ENCODE measurements at places on chromosomes 3 and 15.

- DNase-seq: no peak
These were observed 203.7 kb upstream of the UMPS start for GRCh38 chr3:124526601-124527000.

DNA sequence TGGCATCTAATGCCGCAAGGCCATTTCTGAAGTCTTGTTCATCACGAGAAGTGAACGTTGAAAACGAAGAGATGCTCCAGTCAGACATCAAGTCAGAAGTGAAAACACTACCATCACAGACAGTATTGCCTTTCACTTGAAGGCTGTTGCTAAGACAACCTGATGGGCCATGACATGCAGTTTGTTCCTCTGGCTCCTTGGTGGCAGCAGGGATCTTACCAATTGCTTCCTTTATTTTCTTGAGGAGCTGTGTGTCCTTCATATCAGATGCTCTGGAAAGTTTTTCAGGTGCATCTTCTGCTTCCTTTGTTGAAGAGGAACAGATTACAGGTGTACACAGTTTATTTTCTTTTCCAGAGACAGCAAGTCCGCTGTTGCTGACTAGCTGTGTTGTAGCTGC lies 30.7 kb upstream of the MYLK start:
- no peak for DNase-seq

GRCh38 chr15:92453607-92454006 lies 59.9 kb downstream of the ST8SIA2 start:
- no peak for DNase-seq

- no peak for DNase-seq
These were observed 36.2 kb downstream of the SLC6A11 start for GRCh38 chr3:10852066-10852808.

- DNase-seq: no peak
These were observed 83.1 kb upstream of the VEPH1 start for GRCh38 chr3:157586293-157586692.

DNA sequence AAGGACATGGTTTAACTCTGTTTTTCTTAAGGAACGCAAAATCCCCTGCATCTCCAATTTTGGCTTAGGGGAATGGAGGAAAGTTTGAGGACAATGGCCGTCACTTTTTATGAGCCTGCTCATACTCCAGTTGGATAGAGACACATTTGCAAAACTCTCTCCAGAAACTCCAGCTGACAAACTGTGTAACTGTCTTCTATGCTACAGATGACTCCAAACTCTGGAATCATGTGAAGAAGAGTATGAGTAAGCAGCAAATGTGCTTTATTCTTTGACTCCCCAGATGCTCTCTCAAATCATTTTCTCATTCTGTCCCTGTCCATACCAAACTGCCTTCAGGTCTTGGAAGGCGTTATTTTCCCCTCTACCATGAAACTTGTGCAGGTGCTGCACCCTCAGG lies 226.5 kb upstream of the GPR149 start:
- DNase-seq: no peak

DNA sequence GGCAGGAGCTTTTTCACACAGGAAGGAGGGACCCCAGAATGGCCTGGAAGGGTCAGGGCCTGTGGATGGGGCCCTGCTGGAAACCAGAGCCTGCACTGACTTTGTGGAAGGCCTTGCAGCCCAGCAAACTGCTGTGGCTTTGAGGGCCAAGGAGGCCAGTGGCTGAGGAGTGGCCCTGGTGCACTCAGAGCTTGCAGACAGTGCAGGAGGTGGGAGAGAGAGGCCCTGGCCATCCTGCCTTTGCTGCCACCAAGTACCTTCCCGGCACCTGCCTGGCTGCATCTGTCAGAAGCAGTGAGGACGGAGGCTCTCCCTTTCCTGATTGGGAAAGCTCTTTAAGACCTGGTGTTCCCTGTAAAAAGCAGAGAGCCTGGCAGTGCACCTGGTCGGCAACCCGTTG lies 6.4 kb downstream of the PSTPIP1 start:
- DNase-seq: no peak

GRCh38 chr3:14212032-14212431 lies 33.4 kb downstream of the LSM3 start:
- no peak for DNase-seq

DNA sequence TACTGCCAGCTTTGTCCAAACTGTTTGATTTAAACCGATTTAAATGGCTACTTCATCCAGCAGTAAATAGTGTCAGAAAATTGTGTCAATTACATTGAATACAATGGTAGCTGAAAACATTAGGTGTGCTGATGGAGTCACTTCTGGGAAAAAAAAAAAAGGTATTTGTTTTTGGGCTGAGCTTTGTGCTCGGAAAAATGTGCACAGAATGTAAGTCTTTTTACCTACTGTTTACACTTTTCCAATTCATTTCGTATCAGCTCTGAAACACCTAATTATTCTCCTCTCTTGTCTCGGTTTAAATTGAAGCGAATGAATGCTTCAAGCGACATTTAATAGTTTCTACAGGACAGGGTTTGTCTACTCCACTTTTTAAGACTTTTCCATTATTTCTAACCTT lies 1078.4 kb downstream of the ROBO1 start:
- DNase-seq: no peak

- DNase-seq: no peak
These were observed 99.8 kb downstream of the MECOM start for GRCh38 chr3:169563775-169564059.

GRCh38 chr3:163576314-163576713 lies 1502.0 kb downstream of the SI start:
- DNase-seq: no peak

DNA sequence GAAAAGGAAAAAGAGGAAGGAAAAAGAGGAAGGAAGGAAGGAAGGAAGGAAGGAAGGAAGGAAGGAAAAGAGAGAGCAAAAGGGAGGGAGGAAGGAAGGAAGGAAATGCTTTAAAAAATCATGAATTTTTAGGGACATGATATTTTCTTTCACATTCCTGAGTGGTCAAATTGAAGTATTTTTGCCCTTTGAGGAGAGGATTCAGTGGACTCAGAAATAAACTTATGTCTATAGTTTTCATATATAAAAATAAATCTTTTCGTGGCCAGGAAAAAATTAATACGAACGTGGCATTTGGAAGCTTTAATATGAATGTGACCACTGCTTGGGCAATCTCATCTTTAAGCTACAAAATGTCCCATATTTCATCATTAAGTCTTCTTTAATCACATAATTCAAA lies 183.0 kb upstream of the TMCO5A start:
- DNase-seq: no peak

DNA sequence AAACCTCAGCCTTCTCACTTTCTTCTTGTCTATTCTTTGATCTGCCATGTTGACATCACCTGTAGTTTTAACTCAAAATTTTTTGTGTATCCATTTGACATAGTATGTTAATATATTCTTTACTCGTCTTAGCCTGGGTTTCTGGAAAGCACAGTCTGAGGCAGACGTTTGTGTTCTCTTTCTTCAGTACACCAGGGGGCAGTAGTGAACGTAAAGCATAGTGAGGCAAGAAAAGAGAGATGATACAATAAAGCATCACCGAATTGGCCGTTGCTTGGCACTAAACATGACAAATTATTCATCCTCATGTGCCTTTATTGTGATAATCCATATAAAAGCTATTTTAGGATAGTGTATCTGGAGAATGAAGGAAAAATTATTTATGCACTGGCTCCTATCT lies 141.0 kb upstream of the MYRIP start:
- DNase-seq: no peak

GRCh38 chr3:151315846-151316245 lies 774 bp downstream of the GPR87 start:
- DNase-seq: no peak

DNA sequence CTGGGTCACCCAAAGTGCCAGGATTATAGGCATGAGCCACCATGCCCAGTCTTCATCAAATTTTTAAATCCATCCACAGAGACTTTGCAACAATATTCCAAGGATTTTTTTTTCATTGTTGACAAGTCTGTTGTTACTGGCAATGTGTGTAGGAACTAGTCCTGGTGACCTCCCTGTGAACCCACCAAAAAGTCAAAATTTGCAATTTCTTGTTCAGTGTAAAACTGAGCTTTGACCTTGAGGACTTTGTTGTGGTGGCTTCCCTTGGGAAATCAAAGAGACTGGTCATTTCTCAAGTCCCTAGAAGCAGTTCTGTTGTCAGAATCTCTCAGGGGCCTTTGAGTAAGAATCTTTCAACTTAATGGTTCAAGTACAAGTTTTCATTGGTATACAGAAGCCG lies 36.9 kb upstream of the COL8A1 start:
- DNase-seq: no peak

- DNase-seq: no peak
These were observed 502.6 kb downstream of the SQOR start for GRCh38 chr15:46137443-46137842.

DNA sequence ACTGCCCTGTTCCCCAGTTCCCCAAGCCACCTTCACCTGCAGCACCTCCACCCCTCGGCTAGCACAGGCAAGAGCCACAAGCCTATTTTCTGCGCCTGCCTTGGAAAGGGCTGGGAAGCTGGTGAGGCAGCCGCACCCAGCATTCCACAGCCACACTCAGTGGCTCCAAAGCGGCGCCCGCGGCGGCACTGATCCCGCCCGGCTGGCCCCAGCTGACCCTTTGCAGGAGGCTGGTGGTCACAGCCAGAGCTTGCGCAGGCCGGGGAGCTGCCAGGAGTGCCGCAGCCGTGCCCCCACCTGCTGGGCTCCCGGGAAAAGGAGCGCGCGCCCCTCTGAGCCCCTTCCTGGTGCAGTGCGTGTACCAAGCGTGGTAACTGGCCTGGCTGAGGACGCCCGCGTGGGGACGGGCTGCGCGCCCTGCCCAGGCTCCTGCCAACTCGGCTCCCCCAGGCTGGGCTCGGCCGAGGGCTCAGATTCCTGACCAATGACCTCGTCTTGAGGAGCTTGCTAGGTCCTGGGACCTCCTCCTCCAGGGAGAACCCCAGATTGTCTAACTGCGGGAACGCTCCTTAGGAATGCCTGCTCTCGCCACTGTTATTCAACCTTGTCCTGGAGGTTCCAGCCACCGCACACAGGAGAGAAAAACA lies 13.3 kb downstream of the GRAMD2A start:
- no peak for DNase-seq

GRCh38 chr15:83462953-83463433 lies 15.9 kb downstream of the SH3GL3 start:
- no peak for DNase-seq

DNA sequence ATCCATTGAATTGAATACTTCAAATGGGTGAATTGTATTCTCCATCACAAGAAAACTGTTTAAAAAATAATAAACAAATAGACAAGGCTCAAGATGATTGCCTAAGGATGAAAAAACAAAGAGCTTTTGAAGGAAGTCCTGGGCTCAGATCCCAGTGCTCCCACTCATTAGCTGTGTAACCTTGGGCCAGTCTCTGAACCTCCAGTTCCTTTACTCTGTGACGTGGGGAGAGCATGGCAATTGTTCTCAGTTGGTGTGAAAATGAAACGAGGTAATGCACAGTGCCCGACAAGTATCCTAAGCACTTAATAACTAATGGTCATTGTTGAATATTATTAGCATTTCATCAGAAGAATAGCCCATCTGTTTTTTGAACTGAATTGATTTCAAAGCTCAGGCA lies 40.7 kb downstream of the TNIK start:
- DNase-seq: no peak

- DNase-seq: no peak
These were observed 153.4 kb upstream of the SMAD3 start for GRCh38 chr15:66912001-66912400.

- no peak for DNase-seq
These were observed 75.7 kb upstream of the DPPA4 start for GRCh38 chr3:109413049-109413448.

DNA sequence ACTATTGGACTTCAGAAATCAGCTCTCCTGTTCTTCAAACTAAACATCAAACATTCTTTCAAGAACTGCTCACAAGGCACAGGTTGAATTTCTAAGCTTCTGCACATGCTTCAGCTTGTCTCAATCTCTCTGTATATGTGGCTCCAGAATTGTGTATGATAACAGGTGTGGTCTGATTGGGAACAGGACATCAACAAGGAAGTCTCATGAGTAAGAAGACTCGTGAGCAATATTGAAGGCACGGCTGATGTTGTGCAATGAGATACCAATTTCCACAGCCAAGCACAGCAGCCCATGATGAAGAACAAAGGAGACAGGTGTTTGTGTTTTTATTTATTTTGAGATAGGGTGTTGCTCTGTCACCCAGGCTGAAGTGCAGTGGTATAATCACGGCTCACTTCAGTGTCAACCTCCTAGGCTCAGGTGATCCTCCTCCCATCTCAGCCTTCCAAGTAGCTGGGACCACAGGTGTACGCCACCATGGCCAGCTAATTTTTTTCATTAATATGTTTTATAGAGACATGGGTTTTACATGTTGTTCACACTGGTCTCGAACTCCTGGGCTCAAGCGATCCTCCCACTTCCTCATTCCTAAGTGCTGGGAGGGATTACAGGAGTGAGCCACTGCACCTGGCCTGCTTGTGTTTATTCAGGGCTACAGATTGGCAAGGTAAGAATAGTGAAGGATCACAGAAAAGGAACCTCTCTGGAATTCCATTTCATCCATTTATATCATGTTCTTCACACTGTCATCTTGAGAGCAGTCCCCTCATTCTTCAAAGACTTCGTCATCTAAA lies 32.2 kb upstream of the ABHD17C start:
- DNase-seq: no peak

GRCh38 chr15:58410353-58410752 lies 21.4 kb upstream of the LIPC start:
- no peak for DNase-seq

DNA sequence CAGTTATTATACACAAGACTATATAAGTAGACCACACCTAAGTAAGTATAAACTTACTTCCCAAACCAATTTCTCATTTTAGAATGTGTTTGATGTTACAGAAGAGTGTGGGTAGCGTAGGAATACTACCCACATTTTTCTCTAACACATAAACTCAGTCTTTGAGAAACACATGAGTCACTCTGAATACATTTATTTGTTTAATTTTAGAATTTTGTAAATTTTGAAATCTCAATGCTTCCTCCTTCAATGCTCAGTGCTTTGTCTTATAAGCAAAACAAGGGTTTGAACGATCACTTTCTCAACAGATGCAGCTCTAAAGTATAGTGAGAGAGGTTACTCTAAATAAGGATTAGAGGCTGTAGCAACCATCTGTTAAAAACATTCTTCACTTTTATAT lies 700.8 kb downstream of the SI start:
- DNase-seq: no peak

- no peak for DNase-seq
These were observed 828.4 kb downstream of the TUSC7 start for GRCh38 chr3:117537949-117538348.

- no peak for DNase-seq
These were observed at the start of gene FILIP1L for GRCh38 chr3:100114413-100115030. TSS of gene FILIP1L (minus strand) at chr3:100114501.

- no peak for DNase-seq
These were observed 164.3 kb downstream of the FNDC3B start for GRCh38 chr3:172203522-172204258.

GRCh38 chr3:61110576-61110975 lies 140.7 kb downstream of the FHIT start:
- DNase-seq: no peak

DNA sequence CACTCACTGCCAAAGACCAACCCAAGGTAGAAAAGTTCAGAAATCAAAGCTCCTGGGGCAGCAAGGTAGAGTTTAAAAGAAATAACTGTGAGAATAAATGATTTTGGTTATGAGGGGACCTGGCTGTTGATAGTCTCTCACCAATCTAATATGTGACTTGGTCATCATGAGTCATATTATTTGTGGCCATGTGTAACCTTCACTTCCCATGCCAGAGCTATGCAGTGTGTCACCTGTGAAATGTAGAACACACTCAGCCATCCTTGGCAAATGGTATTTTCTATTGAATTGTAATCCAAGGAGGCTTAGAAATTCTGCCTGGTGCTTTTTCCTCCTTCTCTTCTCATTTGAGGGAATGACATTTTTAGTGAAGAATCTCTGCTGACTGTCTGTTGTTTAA lies 184.2 kb upstream of the STAC start:
- no peak for DNase-seq

- no peak for DNase-seq
These were observed 53.4 kb downstream of the UBE2E1 start for GRCh38 chr3:23859012-23859743.
